ENCODE measurements at places on chromosomes 4 and X.
A peak's percentile ranks its signal among the peaks of the same experiment; 100 is the strongest.

- no peak for DNase-seq
These were observed 36.2 kb upstream of the ADH7 start for GRCh38 chr4:99471349-99471748.

- DNase-seq, result no peak
These were observed 188.7 kb downstream of the GBA3 start for GRCh38 chr4:22881411-22881810.

- DNase-seq, result no peak
These were observed 9.9 kb downstream of the FHL1 start for GRCh38 chrX:136157187-136157586.

GRCh38 chr4:163701916-163702315 lies 207.4 kb downstream of the TMA16 start:
- peak; percentile 15 for DNase-seq

DNA sequence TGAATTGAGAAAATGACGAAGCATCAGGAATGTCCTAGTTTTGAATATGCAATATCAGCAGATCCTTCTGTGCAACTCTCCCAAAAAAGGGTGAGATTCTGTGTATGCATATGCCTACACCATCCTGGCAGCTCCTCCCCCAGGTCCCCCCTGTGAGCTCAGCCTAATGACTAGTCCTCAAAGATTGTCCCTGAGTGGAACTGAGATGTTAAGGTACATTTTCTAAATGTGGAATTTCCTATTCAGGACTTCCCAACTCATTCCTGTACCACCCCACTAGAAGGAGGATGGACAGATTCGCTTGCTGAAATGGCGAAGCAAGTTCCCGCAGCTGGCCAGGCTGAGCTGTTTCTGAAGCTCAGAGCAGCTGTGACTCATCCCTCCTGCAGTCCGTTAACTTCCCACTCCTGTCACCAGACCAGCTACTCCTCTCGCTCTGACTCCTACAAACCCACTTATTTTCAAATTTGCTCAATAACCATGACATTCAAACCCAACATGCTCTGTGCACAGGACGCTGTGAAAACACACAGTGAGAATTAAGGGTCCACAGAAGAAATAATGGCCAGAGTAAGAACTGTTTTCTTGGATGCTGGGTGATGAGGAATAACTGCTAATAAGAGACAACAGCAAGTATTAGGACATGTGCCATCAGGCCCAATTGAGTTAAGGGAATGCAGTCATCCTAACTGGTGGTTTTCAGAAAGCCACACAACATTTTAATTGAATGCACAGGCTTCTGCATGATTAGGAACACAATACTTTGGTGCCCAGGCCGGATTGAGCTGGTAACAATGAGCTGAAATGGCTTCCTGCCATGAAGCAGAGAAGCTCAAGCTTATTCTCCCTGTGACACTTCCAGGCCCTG lies 40.0 kb upstream of the IRF2 start:
- DNase-seq, result peak; percentile 48
